Stimulated activated CD8-positive, alpha-beta memory T cell treated with anti-CD3 and anti-CD28 coated beads, Interleukin-7, amount 100 ng/mL, for 48 hours (primary cell): ENCODE measurements at places on chromosomes 1 and 21.

DNA sequence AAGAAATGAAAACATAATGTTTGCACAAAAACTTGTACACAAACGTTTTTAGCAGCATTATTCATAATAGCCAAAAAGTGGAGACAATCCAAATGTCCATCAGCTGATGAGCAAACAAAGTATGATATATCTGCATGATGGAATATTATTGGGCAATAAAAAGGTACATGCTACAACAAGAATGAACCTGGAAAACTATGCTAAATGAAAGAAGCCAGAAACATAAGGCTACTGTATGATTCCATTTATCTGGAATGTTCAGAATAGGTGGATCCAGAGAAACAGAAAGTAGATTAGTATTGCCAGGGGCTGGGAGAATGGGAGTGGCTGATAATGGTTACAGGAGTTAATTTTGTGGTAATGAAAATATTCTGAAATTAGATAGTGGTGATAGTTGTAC, 19.0 kb downstream of the FBXO28 start:
- no peak for DNase-seq

- no peak for DNase-seq
These were observed 29.9 kb upstream of the PUM1 start for GRCh38 chr1:31095298-31095981.

GRCh38 chr1:236301958-236302335, 20.2 kb upstream of the ERO1B start:
- DNase-seq = no peak

DNA sequence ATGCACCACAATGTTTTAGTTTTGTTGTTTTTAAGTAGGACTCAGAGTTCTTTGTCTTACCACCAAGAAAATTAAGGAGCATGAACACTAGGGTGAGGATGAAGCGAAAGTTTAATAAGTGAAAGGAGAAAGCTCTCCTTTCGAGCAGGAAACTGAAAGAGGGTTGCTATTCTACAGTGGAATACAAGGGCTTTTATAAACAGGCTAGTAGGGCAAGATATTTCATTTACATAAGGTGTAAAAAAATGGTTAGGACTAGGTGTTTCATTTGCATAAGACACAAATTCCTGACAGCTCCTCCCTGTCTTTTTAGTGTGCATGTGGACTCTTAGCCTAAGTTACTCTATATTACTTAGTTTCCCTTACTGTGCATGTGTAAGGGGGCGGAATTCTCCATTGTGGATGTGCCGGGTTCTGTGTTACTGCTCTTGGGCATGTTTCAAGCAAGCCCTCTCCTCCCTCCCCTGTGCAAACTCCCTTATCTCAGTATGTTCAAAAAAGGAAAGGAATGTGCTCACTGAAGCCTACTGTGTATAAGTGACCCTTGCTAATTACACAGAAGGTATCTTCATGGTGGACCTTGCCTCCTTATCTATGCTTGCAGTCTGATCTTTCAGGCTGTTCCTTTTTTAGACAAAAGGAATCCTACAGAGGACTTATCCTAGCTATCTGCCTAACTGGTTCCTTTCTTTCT, 7.3 kb downstream of the TSHB start:
- no peak for DNase-seq

DNA sequence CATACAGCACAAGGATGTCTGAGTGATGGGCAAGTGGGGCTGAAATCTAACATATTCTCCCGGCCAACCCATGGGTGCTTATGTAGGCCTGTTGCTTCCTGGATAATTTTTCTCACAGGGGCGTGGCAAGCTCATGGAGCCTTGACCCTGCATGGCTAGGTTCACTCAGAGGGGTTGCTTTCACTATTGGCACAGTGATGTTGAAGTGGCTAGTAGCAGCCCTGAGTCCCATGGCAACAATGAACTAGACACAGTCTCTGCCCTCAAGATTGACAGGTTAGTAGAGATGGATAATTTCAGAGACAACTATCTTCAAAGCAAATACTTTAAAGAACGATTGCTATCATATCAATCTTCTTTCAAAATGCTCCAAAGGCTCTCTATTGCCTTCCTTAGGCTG, 6.5 kb upstream of the MAB21L3 start:
- DNase-seq = no peak

GRCh38 chr1:238608144-238608543, 717.4 kb upstream of the ZP4 start:
- no peak for DNase-seq
